Calu3 (cell line): ENCODE measurements at places on chromosomes 6 and 20. TPM values are rescaled to one million over a fixed set of nuclear protein-coding genes. Genes with fewer than 3 reads are reported as not detected.
A peak's percentile ranks its signal among the peaks of the same experiment; 100 is the strongest.

Gene PSORS1C1
- total RNA-seq: 9.4 and 11.0 TPM in 2 replicates

DNA sequence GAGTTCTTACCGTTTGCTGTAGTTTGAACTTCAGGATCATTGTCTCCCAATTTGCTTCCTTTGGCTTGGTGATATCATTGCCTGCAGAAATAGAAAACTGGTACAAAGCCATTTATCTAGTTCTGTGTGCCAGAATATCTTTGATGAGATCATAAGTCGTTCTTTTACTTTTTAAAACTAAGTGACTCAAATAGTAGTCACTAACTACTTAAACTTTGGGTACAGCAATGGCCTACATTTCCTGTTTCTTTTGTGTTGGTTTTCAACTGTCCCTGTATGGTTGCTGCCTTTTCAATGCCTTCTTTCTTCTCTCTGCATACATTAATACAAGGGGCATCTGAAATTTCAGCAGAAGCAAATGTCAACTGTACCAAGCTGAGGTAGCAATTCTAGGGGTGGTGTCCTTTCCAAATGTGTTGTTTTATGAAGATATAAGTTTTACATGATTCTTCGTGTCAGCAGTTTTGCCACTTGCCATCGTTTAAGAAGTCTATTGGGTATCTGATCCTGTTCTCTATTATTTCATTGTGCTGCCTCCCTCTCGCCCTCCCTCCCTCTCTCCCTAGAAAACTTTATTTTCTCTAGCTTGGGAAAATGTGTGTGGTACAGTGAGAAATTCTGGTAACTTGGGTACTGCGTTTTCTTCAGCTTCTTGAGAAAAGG, 238.5 kb downstream of the FARS2 start:
- no peak for DNase-seq

DNA sequence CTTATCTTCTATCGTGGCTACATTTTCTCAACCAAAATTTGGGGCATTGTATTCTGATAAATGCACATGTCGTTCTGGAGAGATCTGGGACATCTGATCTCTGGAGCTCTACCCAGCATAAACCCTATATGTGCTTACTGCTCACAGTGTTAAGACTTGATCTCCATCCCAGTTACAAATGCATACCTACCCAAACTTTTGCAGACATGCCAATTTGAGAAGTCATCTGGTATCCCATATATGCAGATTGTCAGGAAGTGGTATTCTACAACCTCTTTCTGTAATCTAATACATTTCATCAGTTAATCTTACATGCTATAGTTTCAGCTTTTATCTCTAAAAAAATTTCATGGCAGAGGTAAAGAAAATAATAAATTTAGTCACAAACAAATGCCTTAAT, 11.2 kb downstream of the BAG2 start:
- DNase-seq: no peak

- peak; percentile 52 for DNase-seq
These were observed 122.6 kb upstream of the IFNGR1 start for GRCh38 chr6:137341681-137342195.

GRCh38 chr6:52522655-52523054, 54.2 kb downstream of the TRAM2 start:
- DNase-seq: no peak

DNA sequence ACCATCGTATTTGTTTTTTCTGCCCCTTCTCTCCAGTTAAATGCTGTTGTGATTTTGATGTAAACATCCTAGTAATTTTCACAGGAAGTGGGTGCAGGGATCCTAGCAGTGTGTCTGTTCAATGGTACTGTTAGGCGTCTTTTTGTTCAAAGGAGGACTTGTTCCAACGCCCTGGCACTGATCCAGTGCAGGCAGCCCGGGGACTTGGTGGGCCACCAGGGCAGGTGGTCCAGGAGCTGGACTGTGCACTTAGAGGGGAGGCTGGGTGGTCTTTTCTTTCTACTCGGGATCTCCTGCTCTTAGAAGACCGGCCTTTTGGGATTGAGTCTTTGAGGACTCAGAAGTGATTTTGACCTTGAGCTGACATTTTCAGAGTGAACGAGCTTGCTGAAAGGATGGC, 41.1 kb upstream of the NKX2-2 start:
- no peak for DNase-seq

GRCh38 chr20:24032400-24032898, 43.9 kb upstream of the GGTLC1 start:
- no peak for DNase-seq

DNA sequence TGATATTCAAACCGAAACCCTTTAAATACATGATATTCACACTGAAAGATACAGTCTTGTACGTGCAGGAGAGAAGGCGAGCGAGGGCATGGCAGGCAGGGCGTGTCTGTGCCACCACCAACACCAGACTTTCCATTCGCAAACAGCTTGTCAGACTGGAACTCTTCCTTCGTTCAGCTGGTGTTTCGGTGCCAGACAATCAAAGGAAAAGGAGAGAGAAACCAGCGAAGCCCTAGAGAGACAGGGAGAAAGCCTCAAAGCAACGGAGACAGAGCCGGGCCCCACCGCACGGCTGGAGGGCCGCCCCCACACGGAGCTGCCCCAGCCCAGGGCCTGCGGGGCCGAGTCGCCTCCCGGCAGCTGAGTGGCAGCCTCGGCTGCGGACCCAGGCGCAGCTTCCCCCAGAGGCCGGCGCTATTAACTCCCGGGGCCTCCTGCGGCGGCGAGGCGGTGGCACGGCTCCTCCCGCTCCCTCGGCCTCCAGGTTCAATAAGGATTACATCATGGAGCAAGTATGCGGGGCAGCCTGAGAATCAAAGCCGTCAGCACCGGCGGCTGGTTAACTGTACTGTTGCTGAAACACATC, 32.1 kb upstream of the NR2E1 start:
- peak; percentile 83 for DNase-seq

Gene CST7
- not detected in 2 replicates for total RNA-seq

Gene PKHD1
- total RNA-seq: 23.7 and 25.2 TPM in 2 replicates

Gene HLA-G
- 0.45 and 1.5 TPM in 2 replicates for total RNA-seq

- DNase-seq: no peak
These were observed 1.8 kb downstream of the ZBTB12 start for GRCh38 chr6:31899882-31900722.

DNA sequence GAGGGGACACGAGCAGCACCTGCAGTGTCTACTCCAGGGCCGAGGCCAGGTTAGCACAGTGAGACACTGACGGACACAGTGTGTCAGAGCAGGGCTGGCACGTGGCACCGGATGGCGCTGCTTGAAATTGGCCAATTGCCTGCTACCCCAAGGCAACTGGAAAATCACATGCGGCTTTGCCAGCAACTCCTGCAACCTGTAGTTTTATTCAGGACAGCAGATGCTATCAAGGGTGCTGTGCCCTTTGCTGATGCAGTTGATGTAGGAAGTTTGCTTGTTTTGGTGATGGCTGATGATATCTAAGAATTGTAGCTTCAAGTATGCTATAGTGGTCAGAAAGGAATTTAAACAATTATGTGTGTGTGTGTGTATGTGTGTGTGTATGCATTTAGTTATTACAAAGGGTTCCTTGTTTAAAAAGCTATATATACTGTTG, 25.9 kb downstream of the RIN2 start:
- DNase-seq: no peak

DNA sequence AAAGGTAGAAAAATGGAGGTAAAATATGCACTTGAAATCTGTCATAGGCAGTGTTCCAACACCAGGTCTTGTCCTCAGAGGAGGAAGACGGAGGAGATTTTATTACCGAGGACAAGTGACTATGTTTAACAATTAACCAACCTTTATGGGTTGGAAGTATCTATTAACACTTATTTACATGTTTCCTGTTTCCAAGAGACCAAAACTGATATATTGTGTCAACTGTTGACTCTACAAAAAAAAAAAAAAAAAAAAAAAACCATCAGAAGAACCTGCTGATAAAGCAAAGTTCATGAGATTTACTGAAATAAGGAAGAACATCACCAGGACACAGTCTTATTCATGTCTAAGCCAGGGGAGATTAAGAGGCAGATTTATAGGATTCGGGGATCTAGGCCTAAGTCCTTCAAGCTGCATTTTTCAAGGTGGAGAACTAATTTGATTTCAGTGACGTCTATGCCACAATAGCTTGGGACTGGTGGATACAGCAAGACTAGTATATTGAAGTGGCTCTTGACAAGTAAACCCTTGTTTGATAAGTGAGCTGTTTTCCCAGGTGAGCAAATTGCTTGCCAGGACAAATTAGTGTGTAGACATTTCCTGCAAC, 126.6 kb upstream of the NAA20 start:
- no peak for DNase-seq

DNA sequence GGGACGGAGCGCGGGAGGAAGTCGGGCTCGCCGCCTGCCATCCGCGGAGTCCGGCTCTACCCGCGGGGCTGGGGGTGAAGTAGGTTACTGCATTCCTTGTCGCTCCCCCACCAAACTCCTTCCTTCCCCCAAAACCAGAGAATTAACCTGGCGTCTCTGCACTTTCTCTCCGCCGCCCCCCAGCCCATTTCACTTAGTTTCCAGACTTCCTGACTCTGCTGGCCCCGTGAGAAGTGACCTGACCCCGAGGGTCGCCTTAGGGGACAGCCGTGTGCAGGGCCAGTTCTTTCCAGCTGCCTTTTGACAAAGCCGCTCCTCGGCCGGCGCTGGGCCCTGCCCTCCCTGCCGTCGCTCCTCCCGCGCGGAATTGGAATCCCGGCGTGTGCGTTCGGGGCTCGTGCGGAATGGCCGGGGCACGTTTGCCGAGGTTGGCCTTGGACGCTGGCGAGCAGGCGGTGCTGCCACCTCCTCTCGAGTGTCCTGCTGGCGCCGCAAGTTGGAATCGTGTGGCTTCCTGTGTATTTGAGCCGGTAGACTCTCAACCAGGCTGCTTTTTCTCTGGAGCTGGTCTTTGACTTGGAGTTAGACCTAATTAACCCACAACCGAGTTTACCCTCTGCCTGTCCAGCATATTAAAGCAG, 650 bp downstream of the DCBLD1 start:
- peak; percentile 61 for DNase-seq

- no peak for DNase-seq
These were observed 39.0 kb upstream of the ASXL1 start for GRCh38 chr20:32319100-32319499.

GRCh38 chr6:136503303-136504029, 46.8 kb downstream of the MAP7 start:
- DNase-seq: no peak

DNA sequence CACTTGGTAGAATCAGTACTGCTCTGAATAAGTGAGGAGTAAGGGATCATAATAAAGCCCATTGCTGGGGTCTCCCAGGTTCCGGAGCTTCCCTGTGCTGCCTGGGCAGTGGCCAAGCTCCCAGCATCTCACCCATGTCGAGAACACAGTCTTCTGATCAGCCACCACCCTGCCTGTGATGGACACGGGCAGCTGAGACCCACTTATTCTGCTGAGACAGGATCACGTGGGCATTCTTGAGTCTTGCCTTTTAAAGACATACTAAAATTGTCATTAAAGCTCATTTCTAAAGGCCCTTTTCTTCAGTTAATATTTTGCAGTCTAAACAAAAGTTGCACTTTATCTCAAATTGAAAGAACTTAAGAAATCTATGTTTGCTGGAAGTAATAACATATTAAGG, 42.7 kb upstream of the SLC22A2 start:
- DNase-seq: no peak

Gene PTK7
- 49.7 and 66.0 TPM in 2 replicates for total RNA-seq

GRCh38 chr20:53919886-53920285, 150.5 kb downstream of the BCAS1 start:
- DNase-seq: no peak

Gene TBC1D32
- 8.4 and 8.9 TPM in 2 replicates for total RNA-seq

Gene C20orf141
- total RNA-seq: not detected in 2 replicates

Gene RBPJL
- total RNA-seq: not detected in 2 replicates

DNA sequence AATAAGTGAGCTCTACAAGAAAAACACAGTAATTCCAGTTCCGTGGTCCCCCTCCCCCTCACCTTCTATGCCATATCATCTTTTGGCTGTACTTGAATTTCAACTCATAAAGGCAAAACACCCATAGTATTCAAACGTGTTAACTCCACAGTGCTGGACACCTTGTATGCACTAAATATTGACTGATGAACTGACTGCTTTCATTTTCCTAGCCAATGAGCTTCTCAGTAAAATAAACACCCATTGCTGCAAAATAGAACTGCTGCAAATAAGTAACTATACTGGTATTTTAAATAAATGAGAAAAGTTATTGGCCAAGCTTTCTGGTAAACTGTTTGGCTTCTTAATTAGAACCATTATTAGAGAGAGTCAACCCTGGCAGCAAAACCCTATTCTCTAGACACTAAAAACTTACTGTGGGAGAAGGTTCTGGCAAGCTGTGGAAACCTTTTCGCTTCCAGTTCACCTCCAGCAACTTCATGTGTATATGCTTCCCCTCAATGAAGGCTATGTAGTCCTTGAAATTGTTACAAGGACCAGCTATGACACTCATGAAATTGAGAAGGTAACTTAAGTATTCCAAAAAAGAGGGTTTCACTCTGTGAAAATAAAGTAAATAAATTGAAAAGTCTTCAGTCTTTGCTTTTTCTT, 86.0 kb downstream of the MBOAT1 start:
- DNase-seq: no peak

- DNase-seq: no peak
These were observed 1.2 kb downstream of the ZNF831 start for GRCh38 chr20:59164686-59165391.

GRCh38 chr6:71171497-71172070, 117.0 kb upstream of the OGFRL1 start:
- DNase-seq: no peak

Gene MEI4
- total RNA-seq: 0.07 and 0.09 TPM in 2 replicates

GRCh38 chr6:6771224-6771945, 182.9 kb downstream of the LY86 start:
- DNase-seq: peak; percentile 6

Gene ZNF165
- total RNA-seq: 6.3 and 7.0 TPM in 2 replicates

- DNase-seq: no peak
These were observed 27.3 kb downstream of the NR2E1 start for GRCh38 chr6:108193131-108193530.

Gene POU5F1
- 25.7 and 32.7 TPM in 2 replicates for total RNA-seq

- no peak for DNase-seq
These were observed 3.7 kb upstream of the ZSCAN23 start for GRCh38 chr6:28446818-28447511.

DNA sequence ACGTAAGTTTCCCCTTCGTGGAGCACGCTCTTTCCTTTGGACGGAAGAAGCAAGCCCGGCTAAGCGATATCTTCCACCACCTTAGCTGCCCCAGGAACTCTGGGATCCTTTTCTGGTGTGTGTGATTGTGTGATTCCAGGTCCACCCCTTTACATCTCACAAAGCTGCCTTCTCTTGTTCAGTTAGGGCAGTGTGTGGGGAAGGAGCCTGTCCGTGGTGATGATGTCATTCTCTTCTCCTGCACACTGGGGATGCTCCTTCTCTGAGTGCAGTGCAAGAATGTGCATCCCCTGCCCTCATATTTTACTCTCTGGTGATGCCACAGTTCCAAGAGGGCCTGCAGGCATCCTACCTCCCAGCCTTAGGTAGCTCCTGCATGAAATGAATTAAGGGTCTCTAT, 30.3 kb downstream of the BNIP5 start:
- no peak for DNase-seq

DNA sequence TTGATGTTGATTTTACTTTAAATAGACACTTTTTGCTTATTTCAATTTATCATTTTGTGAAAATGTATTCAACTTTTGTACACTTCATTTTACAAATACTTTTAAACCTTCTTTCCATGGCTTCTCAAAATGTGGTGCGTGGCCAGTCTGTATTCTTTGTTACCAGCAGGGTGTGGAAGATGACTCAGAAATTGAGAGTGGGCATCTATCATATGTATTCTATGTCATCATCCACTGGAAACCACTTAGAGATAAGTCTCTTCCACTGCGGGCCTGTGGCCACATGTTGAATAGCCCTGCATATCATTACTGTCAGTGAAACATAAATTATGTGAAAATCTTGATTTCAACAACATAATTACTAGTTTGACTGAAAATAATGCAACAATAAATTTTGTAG, 52.6 kb upstream of the MC3R start:
- DNase-seq: no peak

- peak; percentile 10 for DNase-seq
These were observed 86.3 kb upstream of the PROKR2 start for GRCh38 chr20:5402903-5403531.
